Naive B cell (primary cell): ENCODE measurements at places on chromosomes 3 and 15. TPM values are rescaled to one million over a fixed set of nuclear protein-coding genes. Genes with fewer than 3 reads are reported as not detected.

KNL1 gene
- polyA plus RNA-seq, result 1.3 TPM

PRSS50 gene
- polyA plus RNA-seq, result not detected

MUSTN1 gene
- polyA plus RNA-seq, result not detected

SCN11A gene
- polyA plus RNA-seq, result not detected

LRRC3B gene
- polyA plus RNA-seq, result not detected

LTK gene
- not detected for polyA plus RNA-seq

IL16 gene
- 182 TPM for polyA plus RNA-seq

TNFSF10 gene
- polyA plus RNA-seq, result 26.6 TPM

GOLGA8G gene
- polyA plus RNA-seq, result not detected

LSAMP gene
- polyA plus RNA-seq, result not detected

SLC33A1 gene
- polyA plus RNA-seq, result 21.1 TPM

SLC28A1 gene
- not detected for polyA plus RNA-seq

DNA sequence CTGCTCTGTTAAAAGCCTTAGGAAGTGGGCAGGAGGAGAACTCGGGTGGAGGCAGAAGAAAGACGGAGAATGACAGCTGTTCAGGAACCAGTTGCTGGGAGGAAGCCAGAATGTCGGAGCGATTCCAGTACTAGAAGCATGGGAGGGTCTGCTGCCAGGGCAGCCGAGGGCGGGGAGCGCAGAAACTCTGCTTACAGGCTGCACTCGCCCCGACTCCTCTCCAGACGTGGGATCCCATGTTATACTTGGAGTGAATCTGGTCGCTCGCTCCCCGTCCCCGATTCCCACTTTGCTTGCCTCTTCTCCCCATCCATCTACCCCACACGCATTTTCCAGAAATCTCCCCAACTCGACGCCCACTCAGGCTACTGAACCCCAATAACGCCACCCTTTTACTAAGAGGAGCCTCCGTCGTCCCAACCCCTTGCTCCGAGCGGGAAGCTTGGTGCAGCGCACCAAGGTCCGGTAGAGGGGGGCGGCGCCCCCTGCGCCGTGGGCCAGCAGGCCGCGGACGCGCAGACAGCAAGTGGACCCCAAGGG lies 665 bp downstream of the GATM start:
- DNase-seq, result no peak

DNA sequence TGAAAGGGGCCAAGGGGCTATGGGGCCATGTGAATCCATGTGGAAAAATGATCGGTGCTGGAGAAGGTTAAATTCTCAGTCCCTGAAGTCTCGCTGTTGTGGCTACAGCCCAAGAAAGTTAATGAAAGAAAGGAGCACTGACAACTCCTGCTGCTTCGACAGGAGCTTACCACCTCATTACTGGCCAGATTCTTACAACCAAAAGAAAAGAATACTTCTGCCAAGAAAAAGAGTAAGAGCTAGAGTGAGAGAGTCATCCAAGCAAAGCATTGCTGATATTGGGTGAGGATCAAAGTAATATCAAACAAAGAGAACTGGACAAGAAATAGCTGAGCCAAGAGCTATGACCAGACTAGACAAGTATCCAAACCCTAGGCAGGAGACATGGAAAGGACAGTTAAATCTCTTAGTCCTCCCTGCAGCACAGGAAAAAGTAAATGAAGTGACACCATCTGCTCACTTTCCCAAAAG lies 348.4 kb upstream of the PLSCR5 start:
- no peak for DNase-seq

- no peak for DNase-seq
Measured at GRCh38 chr15:22895465-22896190, 57.2 kb downstream of the NIPA2 start.

DNA sequence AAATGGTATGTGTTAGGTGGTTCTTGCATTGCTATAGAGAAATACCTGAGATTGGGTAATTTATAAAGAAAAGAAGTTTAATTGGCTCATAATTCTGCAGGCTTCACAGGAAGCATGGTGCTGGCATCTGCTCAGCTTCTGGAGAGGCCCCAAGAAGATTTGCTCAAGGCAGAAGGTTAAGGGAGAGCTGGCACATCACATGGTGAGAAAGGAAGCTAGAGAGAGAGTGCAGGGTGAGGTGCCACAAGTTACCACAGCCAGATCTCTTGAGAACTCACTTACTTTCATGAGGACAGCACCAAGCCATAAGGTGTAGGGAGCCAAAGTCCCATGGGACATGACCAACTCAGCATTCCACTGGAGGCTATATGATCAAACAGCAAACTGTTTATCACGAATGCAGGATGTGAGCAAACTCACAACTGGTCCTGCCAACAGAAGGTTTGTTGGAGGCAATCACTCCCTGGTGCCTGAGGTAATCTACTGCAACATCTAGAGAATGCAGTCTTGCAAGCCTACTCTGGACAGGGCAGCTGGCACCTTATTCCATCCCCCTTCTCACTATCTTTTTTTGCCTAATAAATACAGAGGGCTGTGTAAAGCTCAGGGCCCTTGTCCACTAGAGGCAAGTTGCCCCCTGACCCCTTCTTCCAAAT lies 28.1 kb upstream of the CCR2 start:
- no peak for DNase-seq

DNA sequence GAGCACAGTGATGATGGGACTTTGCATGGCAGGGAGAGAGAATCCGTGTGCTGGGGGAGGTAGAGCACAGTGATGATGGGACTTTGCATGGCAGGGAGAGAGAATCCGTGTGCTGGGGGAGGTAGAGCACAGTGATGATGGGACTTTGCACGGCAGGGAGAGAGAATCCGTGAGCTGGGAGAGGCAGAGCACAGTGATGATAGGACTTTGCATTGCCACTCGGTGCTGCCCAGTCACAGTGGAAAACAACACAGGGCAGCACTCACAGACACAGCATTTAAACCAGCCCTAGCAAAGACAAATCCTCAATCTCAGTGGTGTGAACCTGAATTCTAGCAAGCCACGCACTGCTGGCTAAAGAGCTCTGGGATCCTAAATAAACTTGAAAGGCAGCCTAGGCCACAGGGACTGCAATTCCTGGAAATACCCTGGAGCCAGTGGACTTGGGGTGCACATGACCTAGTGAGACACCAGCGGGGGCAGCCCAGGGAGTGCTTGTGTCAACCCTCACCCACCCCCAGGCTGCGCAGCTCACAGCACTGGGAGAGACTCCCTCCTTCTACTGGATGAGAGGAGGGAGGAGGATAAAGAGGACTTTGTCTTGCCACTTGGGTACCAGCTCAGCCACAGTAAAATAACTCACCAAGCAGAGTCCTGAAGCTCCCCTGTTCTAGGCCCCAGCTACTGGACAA lies 23.4 kb upstream of the TNK2 start:
- no peak for DNase-seq

GRCh38 chr15:79373113-79373512 lies 59.0 kb upstream of the MINAR1 start:
- DNase-seq, result no peak

DNA sequence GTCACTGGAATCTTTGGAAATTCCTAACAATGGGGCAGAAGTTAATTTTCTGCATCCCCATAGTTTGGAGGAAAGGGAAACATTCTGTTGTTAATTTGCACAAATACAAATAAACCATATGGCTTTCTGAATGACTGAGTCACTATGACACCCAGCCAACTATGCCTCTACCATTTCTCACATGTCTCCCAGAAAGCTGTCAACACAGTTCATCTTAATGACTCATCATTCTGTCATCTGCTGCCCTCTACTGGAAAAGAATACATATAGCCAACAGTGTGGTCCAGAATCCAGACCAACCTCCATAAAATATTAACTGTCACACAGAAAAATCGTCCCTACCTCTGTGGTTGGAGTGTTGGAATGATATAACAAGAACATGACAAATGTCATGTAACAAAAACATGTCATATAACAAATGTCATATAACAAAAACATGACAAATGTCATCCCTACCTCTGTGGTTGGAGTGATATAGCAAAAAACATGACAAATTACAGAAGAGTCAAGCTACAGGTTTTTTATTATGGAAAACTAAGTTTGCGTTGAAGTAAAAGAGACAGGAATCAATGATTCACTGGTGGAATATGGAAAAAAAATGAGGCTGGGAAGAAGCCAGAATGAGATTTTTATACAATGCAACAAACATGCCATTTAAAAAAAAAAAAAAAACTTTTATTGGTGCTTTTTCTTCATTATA lies 47.7 kb upstream of the GYG1 start:
- DNase-seq, result peak; percentile 15

GRCh38 chr3:40464339-40465110 lies 7.4 kb downstream of the RPL14 start:
- no peak for DNase-seq

DNA sequence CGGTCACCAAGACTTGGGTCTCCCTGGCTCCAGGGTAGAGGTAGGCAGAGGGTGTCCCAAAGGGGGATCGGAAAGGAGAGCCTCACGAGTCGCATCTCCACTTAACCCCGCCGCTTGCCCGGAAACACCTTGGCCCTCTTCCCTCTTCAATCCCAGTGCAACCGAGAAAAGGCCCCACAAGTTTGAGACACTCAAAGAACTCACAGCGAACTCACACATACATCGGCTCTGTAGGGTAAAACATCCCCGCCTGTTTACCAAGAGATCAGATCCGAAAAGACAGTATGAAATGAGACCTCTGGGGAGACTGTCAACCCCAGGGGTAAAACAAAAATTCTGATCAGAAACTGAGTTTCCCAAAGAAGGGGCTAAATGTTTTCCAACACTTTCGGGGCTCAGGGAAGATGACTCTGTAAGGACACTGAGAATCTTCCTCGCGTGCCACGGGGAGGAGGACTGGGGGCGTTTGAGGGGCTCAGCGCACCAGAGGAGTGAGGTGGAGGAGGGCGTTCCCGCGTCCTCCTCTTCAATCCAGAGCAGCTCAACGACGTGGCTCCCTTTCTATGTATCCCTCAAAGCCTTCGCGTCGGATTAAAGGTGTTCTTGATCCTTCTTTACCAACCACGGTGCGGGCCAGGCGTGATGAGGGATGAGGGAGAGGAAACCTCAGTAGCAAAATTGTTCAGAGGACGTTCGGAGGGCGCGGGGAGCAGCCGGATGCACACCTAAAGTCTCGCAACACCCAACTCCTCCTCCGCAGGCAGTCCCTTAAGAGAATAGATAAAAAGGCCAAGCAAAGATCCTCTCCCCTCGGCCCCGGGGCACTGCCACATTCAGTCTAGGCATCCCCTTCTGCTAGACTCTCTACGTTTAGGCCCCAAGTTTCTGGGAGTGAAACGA lies 3.7 kb downstream of the WNT5A start:
- DNase-seq, result no peak

DNA sequence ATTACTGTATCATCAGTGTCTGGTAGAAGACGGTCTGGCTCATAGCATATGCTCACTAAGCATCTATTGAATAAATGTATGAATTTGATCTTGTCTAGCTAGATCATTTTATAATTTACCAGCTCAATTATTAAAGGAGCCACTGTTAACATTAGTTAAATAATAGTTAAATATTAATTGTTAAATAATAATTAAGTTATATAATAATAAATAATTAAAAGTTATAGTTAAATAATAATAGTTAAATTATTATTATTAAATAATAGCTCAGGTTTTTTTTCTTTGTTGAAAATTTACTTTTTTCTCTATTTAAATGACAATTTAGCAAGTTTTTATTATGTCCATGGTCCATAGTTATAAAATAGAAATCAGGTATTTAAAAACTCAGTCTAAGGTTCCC lies 274.4 kb downstream of the OXSM start:
- no peak for DNase-seq
